ENCODE measurements at places on chromosomes 6 and 20.

GRCh38 chr6:37059344-37060194 lies 54.1 kb downstream of the FGD2 start:
- peak; percentile 88 for DNase-seq

DNA sequence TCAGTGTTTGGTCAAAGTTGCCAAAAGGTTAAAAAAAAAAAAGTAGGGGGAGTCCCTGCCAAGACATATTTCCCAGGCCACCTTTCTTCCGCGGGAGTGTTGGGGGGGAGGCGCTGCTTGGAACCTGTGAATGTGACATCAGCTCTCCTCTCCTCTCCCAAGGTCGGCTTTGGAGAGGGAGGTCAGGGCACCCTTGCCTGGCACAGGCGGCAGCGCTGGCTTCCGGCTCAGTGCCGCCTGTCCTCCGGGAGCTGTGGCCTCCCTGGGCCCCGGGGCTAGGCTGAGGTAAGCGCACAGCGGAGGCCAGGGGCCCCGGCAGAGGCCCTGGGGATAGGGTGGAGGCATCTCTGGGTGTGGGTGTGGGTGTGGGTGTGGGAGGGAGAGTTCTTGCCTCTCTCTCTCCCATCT lies 1.9 kb upstream of the EDN1 start:
- no peak for DNase-seq

- no peak for DNase-seq
Observed at GRCh38 chr6:125658759-125659431, 90.5 kb upstream of the HEY2 start.

DNA sequence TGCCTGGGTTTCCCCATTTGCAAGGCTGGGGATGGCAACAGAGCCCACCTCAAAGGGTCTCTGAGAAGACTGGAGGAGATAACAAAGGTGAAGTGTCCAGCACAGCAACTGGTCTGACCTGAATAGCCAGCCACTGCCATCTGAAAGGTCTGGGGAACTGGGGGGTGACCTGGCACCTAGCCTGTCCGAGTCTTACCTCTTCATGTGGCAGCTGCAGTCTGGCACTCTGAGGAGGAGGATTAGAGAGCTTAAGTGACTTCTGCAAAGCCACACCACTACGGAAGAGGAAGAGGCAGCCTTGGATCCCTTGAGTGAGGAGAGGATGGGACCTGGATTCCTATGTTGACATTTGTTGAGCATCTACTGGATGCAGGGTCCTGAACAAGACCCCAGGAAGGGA lies 22.2 kb downstream of the C20orf203 start:
- DNase-seq: no peak

DNA sequence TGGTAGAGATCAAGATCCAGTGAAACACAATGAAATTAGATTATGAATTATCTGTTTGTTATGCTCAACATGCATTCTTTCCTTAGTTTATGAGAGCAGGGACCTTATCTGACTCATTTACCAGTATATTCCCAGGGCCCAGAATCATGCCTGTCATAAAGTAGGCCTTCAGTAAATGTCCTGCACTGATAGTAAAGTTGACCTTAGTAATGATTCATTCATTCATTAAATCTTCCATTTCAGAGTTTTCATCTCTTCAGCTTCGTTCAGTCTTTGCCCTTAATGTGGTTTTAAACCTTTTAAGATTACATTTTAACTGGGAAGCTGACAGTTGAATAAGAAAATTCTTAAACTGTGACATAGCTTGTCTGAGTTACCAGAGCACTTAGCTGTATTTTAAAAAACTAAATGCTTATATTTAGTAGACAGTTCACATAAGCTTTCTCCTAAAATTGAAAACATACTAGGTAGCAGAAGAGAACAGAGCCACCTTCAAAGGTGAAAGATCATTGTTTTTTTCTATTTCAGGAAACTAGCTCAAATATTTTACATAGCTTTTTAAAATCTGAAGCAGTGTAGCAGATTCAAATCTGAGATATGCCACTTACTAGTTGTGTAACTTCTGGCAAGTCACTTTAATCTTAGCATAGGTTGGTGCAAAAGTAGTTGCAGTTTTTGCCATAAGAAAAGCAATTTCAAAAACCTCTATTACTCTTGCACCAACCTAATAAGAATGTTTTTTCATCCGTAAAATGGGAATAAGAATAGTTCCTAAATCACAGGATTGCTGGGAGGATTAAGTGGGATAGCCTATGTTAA lies 41.4 kb downstream of the MCM8 start:
- no peak for DNase-seq

DNA sequence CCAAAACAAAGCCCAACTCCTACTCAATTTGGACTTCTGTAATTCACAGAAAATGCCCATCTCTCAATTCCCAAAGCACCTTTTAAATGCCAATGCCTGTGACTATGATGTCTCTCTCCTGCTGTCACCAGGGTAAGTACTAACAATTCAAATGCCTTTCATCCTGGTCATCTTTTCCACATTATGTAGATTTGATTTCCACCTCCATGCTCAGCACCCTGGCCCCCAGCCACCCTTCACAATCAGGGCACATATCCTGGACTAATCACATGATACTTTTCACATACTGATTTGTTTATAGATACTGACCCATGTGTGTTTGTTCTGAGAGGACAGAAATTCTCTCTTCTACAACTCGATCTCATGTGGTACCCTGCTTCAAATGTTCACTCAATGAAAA lies 236.3 kb downstream of the PTPRK start:
- DNase-seq: no peak

Data from H9 (cell line).